Stimulated activated CD8-positive, alpha-beta memory T cell treated with anti-CD3 and anti-CD28 coated beads, Interleukin-4, amount 100 ng/mL, for 48 hours (primary cell): ENCODE measurements at places on chromosomes 1 and 21.
A peak's percentile ranks its signal among the peaks of the same experiment; 100 is the strongest.

DNA sequence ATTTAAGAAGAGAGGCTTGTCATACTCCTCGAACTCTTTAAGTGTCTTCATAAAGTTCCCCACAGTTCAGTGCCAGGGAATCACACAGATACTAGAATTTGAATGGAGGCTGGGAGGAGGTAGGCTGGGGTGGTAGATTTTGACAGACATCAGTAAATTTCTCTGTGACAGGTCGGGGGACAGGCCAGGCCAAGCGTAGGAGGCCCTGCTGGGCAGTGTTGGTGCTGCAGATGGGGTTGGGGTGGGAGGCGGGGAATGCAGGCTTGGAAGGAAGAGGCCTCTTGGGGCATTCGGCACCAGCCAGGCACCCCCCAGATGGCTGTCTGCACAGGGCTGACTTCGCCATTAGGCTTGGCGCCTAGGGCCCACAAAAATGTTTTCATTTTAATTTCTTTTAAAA lies 84.0 kb downstream of the MAN1C1 start:
- DNase-seq = no peak

- DNase-seq = no peak
Observed at GRCh38 chr1:34155860-34156259, 9.2 kb downstream of the CSMD2 start.

GRCh38 chr1:7581754-7582459 lies 189.2 kb upstream of the VAMP3 start:
- DNase-seq = no peak

GRCh38 chr1:231724041-231724440 lies 97.5 kb downstream of the DISC1 start:
- DNase-seq = no peak

DNA sequence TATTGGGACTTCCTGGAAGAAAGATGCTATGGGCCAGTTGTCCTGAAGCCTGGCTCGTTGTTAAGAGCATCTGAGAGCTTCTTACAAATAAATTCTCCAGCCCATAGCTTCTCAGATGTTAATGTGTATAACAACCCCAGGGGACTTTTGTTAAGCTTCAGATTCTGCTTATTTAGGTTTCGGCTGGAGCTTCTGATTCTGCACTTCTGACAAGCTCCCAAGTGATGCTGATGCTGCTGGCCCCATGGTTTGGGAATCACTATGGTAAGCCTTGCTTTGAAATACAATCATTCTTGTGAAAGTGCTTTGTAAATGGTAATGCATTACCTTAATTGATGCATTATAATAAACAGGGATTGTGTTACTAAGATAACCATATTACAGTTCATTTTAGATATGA lies 281.8 kb upstream of the PLD5 start:
- DNase-seq = no peak

DNA sequence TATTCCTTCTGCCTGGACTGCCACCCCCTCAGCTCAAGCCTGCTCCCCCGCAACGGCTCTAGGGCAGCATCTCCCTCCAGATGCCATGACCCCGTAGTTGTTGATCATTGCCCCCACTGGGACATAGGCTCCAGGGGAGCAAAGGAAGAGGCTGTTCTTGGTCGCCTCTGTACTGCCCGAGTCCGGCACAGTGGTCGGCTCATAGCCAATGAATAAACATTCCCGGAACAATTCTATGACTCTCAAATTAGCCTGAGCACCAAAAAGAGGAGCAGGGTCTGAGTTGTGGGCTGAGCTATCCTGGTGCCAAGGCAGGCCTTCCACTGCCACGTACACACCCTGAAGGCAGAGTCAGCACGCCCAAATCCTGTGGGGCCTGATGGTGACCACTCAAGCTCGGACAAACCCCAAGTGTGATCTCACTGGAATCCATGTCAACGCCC lies 33.1 kb downstream of the CAPZB start:
- no peak for DNase-seq

- no peak for DNase-seq
Observed at GRCh38 chr1:84192681-84193080, 48.6 kb downstream of the PRKACB start.

GRCh38 chr1:11978301-11978700 lies 1.9 kb upstream of the MFN2 start:
- DNase-seq = no peak

DNA sequence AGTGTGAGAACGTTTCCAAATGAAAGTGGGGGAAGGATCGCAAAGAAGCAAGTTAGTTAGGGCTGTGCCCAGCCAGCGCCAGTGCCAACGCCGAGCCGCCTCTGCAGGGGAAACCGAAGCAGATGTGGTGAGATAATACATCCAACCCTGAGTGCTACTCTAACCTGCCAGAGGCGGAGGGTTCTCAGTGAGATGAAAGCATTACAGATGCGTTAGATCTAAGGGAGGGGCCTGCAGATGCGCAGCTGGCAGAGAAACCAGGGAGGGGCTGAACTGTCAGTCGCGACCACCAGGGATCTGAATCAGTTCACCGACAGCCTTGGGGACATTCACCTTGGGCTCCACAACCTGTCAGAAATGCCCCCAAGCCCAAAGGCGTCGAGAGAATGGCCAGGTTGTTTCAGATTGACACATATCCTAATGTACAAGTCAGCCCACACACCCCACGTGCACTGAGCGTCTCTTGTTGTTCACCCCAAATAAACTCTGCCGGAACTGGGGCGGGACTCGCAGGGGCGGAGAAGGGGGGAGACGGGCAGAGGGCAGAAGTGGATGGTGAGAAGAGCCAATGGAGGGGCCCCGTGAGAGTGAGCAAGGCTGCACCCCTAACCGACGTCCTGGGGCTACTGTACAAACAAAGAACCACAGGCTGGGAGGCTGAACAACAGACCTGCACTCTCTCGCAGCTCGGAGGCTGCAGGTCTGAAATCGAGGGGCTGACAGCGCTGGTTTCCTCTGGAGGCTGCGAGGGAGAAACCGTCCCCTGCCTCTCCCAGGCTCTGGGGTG lies 8.7 kb upstream of the UMODL1 start:
- peak; percentile 79 for DNase-seq

GRCh38 chr21:19608101-19608621 lies 1204.6 kb upstream of the TMPRSS15 start:
- no peak for DNase-seq

DNA sequence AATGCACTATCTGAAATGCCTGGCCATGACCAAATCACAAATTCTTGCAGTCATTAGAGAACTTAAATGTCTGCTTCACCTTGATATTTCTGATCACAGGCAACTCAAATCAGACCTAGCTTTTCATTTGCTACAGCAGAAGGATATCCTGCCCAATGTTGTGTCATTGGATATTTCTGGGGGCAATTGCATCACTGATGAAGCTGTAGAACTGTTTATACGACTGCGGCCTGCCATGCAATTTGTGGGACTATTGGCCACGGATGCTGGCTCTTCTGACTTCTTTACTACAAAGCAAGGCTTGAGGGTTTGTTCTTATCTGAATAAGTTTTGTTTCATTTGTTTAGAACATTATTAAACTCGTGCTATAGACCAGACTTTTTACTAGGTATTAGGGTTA lies 14.9 kb downstream of the ZYG11A start:
- DNase-seq = no peak

GRCh38 chr1:54528613-54529012 lies 19.4 kb upstream of the ACOT11 start:
- DNase-seq = peak; percentile 1

DNA sequence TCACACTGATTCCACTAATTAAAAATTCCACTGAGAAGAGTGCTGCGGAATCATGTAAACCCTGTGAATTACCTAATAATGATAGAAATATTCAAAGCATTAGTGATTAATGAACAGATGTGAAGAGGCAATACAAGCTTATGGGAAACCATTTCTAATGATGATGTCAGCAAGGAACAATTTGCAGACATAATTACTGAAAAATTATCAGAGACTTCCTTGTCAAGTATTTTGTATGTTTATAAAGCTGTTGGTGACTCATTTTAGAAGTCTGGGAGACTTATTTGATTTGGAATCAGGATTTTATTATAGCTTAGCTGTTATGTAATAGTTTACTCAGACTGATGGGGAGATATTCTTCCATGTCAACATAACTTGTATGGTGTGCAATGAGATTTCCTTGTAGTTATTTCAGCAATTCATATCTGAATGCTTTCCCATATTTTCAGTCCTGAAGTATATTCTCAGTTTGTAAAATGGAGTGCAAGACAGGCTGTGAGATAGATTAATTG lies 135.5 kb downstream of the TGFB2 start:
- DNase-seq = no peak

DNA sequence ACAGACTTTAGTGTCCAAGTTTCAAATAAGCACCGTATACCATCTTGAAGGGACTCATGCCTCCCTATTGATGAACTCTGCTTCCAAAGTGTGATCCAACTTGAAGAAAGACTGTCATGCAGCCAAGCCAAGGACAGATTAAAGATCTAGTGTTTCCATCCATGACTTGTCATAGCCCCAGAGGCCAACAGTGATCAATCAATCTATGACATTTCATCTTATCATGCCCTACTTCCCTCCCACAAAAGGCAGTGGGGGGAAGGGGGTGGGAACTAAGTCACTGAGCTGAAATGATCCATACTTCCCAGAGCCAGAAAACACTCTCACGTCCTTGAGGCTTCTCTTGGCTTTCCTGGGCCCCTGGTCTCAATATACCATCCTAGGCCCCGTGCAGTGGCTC lies 4.0 kb downstream of the SERPINC1 start:
- no peak for DNase-seq

DNA sequence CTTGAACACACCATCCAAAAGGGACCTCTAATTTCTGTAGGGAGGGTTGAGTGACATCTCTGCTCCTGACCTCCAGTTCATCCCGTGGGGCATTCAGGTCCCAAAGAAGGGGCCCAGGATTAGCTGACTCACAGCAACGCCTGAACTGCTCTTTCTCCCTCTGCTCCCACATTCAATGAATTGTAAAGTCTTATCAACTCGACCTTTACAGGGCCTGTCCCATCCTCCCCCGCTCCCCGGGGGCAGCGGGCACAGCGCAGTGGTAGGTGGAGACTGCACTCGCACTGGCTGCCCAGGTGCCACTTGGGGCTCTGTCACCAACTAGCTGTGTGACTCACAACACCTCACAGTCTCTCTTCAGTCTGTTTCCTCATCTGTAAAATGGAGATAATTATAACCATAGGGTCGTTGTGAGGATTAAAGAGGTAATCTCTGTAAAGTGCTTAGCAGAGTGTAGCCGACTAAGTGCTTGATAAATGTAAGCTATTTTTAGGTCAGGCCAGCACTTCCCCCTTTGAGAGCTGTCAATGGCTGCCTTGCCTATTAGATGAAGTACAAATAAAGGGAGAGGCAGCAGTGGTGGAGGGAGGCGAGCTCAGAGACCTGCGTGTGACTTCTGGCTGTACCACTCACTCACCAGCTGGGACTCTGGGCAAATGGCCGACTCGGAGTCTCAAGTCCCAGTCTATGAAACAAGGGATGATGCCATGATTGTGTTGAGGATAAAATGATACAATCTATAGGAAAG lies 637 bp upstream of the MYBPHL start:
- no peak for DNase-seq

- no peak for DNase-seq
Observed at GRCh38 chr1:114352797-114353196, 158.2 kb downstream of the TRIM33 start.

DNA sequence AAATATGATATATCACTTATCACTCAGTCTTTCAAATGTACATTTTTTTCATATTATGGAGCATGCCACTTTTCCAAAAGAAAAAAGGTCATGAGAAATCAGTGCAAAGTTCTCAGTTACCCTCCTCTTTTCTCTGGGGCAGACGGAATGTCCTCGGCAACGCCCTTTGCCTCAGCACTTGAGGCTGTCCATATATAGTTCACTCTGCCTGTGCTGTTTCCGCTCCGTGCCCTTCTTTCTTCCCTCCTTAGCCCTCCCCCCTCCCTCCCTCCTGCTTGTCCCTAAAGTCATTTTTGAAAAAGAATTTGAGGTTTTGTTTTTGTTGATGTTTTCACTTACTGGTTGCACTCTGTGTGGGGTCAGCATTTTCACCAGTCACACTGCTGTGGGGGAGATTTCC lies 5.4 kb downstream of the BARHL2 start:
- DNase-seq = no peak

- no peak for DNase-seq
Observed at GRCh38 chr1:51555866-51556619, 37.0 kb upstream of the EPS15 start.

DNA sequence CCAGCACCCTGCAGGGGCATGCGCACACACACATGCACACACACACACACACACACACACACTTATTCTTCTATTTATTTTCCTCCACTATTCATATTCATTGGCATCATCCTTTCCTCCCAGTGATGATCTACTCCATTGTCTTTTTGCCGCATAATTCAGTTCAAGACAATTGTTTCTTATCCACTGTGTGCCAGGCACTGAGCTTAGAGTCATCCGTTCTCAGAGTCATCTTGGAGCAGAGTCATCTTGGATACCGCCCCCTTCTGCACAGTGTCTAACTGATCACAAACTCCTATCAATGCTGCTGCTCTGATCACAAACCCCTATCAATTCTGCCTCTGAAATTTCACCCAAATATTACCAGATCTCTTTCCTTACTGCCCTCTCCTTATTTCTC lies 102.8 kb upstream of the PROX1 start:
- DNase-seq = no peak

GRCh38 chr1:96387785-96388184 lies 333.8 kb upstream of the PTBP2 start:
- no peak for DNase-seq

DNA sequence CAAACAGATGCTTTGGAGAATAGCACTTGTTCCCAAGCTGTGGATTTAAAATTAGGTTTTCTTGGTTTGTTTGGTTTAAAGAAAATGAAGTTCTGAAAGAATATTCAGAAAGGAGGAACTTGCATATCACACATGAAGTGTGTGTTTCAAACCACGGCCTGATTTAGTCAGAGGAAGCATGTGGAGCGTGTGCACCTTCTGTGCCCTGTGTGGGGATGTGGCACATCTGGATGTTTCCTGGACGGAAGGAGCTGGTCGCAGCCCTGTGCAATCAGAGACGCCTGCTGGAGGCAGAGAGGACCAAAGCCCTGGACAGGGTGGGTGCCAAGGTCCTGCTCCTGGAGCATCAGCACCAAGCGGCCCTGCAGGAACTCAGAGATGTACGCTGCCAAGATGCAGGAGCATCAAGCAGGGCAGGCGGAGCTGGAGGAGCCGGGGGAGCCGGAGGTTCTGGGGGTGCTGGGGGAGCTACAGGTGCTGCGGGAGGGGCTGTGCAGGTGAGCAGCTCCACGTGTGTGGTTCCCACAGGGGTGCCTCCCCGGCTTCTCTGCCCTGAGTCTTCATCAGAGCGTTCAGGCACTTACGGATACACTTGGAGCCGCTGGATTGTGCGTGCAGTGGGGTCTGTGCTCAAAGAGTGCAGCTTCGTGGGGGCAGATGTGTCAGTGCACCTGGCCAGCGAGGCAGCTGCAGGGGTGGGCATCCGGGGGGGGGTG lies 45.7 kb downstream of the PCNT start:
- no peak for DNase-seq
